ENCODE measurements at places on chromosomes 1 and 21.
A peak's percentile ranks its signal among the peaks of the same experiment; 100 is the strongest.

GRCh38 chr1:228866468-228866867, 131.2 kb downstream of the RHOU start:
- DNase-seq: no peak

DNA sequence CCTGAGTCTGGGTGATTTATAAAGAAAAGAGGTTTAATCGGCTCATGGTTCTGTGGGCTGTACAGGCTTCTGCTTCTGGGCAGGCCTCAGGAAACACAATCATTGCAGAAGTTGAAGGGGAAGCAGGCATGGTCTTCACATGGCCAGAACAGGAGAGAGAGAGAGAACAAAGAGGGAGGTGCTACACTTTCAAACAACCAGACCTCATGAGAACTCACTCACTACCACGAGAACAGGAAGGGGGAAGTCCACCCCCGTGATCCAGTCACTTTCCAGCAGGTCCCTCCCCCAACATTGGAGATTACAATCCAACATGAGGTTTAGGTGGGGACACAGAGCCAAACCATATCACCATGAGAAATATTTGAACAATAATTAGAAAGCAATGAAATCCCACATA, 222.9 kb downstream of the FAM72C start:
- DNase-seq: peak; percentile 33

GRCh38 chr21:34534522-34534921, 22.5 kb upstream of the KCNE1 start:
- DNase-seq: peak; percentile 65

DNA sequence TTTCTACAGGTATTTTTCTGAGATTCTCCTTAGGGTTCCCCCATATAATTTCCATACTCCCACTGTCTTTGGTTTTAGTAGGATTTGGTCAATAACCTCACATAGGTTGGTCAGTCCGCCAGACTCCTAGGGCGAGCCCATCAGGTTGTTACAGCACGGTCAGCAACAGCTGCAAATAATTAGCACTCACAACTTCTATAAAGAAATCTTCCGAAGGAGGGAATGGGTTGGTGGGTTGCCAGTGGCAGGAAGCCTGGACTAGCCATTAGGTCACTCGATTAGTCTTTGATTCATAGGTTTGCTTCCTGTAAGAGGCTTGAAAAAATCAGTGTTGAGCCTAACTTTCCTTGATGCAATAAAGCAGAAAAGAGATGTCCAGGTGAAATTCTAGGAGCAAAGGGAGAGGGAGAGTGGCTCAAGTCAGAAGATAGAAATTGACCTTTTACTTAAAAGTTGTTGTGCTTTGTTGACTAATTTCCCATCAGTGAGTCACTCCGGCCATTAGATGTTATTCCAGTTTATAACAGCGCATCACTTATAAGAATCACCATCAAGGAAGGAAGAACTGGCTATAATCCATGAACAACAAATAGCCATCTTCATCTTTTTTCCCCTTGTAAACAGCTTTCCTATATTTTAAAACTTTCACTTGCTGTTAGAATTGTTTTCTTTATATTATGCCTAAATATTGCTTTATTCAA, 88.3 kb downstream of the TPR start:
- no peak for DNase-seq

GRCh38 chr1:11680270-11681070, 478 bp downstream of the MAD2L2 start:
- peak; percentile 61 for DNase-seq

- peak; percentile 69 for DNase-seq
Observed at GRCh38 chr1:99969260-99969728, 502 bp upstream of the SLC35A3 start.

DNA sequence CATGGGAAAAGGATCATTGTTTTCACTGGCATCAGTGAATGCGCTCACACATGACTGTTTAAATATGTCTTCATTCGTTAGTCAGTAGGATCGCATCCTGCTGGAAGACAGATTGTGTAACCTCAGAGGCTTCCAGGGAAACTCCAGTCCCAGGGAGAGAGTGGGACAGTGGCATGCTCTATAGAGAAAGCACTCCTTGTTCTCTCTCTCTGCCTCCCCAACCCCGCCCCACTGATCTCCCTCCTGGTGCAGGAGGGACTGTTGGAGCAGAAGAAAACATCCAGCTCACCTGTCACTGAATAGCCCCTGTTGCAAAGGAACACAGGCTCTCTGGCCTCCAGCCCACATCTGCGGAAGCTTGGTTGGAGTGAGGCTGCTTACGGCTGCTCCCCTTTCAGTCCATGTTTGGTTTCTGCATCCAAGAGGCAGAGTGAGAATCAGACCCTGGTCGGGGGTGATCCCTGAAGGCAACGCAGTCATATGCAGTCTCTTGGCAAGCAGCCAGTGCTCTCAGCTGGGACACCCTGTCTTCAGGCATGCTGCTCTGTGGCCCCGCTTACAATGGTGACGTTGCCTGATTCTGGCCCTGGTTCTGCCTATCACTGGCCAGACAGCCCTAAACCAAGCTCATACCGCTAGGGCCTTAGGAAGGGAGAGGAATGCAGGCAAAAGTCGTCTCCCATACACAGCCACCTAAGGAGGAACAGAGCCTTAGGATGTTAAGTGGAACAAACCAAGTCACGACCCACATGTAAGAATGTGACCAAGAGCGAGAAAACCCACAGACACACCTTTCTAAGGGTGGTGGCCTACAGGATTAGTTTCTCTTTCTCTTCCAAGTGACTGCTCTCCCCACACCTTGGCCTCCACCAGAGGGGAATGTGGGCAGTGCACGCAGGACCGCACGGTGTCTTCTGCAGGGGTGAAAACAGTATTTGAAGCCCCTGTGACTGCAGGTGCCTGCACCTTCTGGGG, 39.7 kb downstream of the BACE2 start:
- DNase-seq: no peak

DNA sequence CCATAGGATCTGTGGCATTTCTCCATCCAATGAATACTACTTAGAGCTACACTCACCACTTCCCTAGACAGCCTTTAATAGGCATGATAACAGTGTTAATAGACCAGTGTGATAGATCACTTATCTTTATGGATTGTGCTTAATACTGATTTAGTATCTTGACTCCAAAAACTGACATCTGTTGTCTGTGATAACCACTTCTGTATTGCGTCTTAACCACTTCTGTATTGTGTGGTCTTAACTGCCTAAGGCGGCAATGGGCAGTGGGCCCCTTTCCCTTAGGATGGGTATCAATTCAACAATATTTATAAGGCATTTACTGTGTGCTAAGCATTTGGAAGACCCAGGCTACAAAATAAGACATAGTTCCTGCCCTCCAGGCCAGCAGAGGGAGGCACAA, 32.0 kb upstream of the RCAN3 start:
- no peak for DNase-seq

DNA sequence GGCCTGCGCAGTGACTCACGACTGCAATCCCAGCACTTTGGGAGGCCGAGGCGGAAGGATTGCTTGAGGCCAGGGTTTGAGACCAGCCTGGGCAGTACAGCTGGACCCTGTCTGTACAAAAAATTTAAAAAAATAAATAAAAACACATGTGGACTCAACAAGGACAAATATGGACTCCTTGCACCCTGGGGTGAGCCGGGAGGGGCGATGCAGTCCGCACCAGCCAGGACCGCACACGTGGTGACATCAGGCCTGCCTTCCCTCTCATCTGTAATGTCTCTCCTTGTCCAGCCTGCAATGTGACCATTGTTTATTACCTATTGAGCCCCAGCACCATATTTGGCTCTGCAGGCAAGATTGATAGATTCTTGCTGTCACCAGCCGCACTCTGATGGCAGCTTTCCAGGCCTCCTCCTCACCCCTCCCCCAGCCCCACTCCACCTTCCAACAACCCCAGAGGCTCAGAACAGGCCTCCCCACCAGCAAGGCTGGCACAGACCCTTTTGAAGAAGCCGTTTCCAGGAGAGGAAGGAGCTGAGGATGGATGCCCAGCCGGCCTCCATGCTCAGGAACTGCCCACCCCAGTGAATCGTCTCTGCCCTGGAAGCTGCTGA, 55.2 kb downstream of the IRF2BP2 start:
- peak; percentile 64 for DNase-seq
